ENCODE measurements at places on chromosomes 2 and 18.

DNA sequence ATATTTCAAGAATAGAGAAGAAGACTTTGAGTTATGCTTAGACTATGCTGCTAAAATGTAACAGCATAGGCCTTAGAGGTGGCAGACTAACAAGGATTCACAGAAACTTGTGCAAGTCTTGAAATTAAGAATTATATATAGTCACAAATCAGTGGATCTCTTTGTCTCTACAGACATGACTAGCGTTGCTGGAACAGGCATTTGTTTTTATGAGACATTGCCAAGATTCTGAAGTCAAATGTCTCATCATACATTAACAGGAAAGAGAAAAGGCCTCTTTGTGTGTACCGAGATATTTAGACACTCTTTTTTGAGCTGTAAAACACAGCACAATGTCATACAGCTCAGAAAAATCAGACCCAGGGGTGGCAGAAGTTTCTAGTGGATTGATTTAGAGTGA is 207.1 kb downstream of the TMX3 start:
- DNase-seq: no peak

GRCh38 chr2:7847321-7847720 is 834.5 kb upstream of the ID2 start:
- no peak for DNase-seq

- no peak for DNase-seq
Measured at GRCh38 chr18:61900504-61901281, 7.9 kb upstream of the RNF152 start.

GRCh38 chr2:167607211-167607610 is 640.2 kb downstream of the STK39 start:
- DNase-seq: no peak

- DNase-seq: no peak
Measured at GRCh38 chr2:219521066-219521880, 7.0 kb downstream of the ASIC4 start.

DNA sequence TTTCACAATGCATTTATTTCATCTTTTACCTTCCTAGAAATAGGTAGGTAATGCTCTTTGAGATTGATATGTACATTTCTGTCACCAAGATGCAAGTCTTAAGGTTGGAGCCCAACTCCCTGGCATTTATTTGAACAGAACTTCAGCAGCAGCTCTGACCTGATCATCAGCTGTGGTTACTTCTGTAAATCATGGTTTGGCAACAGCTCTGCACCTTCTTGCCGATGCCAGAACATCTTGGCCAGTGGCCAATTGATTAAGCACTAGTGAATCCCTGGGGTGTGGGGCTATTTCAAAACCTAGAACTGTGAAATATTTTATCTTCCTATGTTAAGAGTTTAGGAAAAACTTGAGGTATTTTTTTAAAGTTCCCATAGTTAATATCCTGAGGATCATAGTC is 124.8 kb upstream of the NYAP2 start:
- no peak for DNase-seq

GRCh38 chr2:235868224-235868623 is 300.0 kb downstream of the GBX2 start:
- no peak for DNase-seq

GRCh38 chr2:61793389-61793836 is 60.4 kb downstream of the FAM161A start:
- peak; percentile 67 for DNase-seq

- DNase-seq: no peak
Measured at GRCh38 chr2:40716879-40717278, 265.0 kb upstream of the SLC8A1 start.

DNA sequence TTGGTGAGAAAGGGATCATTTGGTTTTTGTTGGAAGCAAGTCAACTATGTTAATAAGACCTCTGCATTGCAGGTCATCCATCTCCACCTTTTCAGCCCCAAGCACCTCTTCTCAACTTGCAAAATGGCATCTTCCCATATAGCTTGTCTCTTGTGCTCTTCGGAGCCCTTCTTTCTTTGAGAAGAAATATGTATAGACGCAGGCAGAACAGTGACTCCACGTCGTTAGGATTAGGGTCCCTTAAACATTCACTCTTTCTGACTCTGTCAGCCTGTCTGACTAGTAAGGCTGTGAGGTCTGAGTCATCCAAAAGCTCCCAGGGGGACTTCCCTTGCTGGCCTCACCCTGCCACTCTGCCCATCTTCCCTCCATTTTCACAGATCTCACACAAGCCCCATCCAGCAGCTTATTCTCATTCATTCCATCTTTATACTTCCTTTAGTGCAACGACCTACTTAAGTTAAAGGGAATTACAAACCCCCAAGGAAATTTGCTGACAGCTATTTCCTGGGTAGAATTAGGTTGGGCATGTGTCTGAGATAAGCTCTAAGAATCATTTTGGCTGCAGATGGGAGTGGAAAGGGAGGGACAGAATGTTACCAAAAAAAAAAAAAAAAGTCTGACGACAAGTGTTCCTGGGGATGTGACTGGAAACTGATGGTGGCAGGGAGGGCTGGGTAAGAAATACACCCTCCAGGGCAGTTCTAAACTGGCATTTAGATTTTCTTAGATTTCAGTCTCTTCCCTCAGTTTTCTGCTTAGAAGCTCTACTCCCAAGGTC is 37.7 kb upstream of the MEX3C start:
- peak; percentile 17 for DNase-seq

GRCh38 chr18:6543330-6543908 is 128.7 kb upstream of the L3MBTL4 start:
- no peak for DNase-seq

DNA sequence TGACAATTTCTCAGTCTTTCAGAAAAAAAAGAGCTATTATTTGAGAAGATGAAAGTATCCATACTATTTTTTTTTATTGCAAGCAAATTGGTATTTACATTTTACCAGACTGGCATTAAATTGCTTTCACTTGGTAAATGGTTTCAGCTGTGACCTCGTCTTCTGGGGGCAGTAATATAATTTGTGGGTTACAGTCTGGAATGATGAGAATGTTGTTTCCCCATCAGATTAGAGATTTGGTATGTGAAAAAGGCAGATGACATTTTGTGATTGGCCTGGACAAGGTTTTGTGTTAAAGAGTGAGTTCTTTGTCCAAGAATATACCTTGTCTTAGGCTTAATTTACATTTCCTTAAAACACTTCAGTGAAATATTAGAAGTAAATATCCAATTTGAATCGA is 390.1 kb upstream of the ST6GAL2 start:
- DNase-seq: no peak

DNA sequence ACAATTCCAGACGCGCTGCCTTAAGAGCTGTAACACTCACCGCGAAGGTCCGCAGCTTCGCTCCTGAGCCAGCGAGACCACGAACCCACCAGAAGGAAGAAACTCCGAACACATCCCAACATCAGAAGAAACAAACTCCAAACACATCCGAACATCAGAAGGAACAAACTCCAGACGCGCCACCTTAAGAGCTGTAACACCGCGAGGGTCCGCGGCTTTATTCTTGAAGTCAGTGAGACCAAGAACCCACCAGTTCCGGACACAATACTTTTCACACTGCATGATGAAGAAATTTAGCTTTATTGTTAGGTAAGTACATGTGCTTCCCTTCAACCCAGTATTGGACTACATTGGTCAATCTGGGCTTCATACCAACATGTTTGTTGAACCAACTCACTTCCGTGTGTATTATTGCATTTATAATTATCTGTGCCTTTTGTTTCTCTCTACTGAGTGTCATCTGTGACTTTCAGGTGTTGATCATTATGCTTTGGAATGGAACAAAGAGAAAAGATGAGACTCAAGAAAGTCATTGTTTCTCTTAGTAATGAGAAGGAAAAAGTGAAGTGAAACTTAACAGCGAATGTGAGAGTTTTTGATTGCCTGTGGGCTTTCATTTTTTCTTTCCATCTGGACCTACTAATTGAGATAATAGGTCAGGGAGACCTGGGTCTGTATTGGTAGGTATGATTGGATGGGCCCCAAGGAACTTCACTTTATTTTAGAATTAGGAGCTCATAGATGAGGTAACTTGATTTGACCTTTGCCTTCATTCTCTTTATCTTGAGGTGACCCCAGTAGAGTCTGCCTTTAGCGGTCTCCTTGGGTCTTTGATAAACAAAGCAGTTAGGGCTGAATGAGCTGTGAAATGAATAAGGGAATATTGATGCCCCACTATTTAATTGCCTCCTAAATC is 76.1 kb upstream of the CAVIN2 start:
- no peak for DNase-seq

DNA sequence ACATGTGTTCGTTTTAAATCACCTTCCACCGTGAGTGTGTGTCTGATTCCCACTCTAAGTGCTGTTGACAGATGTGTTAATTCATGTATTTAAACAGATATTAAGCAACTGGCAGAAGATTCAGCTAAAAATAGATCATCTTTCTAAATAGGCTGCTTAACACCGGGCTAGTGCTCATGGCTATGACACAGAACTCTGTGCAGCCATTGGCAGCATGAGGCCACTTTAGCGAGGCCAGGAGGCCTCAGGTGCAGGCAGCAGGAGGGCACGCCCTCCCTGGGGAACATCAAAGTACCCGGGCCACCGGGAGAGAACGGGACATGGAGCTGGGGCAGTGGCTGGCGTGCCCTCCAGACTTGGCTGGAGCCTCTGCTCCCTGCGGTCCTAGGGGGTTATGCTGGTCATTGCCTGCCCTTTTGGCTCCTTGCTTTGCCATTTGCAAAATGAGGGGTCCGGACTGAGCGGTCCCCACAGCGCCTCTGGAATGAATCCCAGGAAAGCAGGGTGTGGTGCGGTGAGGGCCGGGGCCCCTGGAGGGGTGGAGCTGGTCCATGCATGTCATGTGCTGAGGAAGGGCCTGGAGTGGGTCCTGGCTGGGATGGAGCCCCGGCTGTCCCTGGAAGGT is 62.8 kb upstream of the HDAC4 start:
- peak; percentile 11 for DNase-seq

- no peak for DNase-seq
Measured at GRCh38 chr2:223598994-223599639, 3.0 kb downstream of the SCG2 start.

- DNase-seq: no peak
Measured at GRCh38 chr2:200689115-200689514, 103.3 kb downstream of the AOX1 start.

DNA sequence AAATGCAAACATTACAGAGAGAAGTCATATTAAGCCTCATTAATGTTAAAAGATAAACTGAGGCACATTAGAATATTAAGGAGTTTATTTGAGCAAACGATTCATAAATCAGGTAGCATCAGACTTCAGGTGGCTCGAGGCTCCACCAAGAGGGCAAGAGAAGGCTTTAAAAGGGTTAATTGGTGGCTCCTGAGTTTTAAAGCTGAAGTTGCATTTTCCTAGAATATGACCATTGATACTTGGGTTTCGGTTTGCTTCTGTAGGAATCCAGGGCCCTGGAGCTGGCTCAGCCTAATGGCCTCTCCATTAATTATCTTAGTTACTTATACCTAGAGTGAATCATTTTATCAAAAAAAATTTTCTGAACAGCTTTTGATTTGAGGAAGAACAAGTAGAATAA is 123.7 kb upstream of the NABP1 start:
- no peak for DNase-seq

DNA sequence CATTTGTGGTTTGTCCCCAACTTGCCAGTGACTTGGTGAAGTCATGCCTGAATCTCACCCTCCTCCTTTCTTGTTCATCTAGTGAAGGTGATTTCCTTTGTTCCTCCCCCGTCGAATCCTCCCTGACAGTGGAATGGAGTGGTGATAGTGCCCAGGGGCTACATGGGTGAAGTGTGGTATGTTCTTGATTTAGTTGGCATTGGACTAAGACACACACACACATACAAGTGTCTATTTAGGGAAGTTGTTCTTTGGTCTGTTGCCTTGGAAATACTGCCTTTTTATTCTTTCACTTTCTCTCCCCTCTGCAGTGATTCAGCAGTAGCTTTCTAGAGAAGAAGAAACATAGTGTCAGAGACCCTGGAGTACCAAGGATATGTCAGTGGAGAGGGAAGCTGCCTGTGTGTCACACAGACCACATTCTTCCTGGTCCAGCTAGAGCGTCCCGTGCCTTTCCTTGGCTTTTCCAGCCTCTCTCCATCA is 10.9 kb downstream of the INPP4A start:
- DNase-seq: no peak

- DNase-seq: no peak
Measured at GRCh38 chr2:239146741-239147181, 254.1 kb downstream of the HDAC4 start.

GRCh38 chr2:160335441-160335840 is 135.4 kb upstream of the ITGB6 start:
- DNase-seq: no peak

GRCh38 chr2:48264627-48265026 is 265.3 kb upstream of the STON1 start:
- DNase-seq: no peak

DNA sequence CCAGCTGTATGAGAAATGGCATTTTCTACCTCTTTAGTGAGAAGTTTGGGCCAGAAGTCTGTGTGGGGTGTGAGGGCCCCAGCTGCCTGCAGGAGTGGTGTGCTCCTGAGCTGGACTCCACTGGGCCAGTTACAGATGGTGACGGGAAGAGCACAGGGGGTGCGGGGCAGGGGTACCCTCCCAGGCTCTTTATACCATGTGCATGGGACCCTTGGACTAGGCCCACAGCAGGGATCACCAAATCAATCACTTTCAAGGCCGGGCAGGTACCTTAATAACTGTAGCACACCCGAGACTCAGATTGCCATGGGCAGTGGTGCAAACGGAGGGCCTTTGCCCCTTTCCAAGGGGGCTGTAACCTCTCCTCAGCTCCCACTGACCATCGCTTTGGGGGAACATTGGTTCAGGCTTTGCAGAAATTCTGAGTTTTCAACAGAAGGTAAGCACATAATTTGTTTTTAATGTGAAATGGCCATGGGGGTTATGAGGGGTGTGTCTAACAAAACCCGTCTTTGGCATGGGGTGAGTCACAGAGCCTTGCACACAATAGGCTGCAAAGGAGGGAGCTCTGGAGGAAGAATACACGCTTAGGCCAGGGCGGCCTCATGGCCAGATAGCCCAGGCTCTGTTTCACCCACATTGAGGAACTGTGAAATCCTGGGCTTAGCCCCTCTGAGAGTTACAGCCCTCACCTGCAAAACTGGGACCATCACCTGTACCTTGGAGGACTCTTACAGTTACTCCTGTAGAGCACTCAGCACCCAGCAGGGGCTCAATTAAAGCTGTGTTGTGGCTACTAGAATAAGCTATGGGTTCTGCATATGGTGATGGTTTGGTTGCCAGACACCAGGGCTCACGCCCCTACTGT is 141.0 kb upstream of the BCL2L11 start:
- DNase-seq: no peak

GRCh38 chr18:3454365-3455089 is 4.6 kb downstream of the TGIF1 start:
- no peak for DNase-seq

- DNase-seq: no peak
Measured at GRCh38 chr2:234111523-234111922, 61.0 kb downstream of the SPP2 start.

DNA sequence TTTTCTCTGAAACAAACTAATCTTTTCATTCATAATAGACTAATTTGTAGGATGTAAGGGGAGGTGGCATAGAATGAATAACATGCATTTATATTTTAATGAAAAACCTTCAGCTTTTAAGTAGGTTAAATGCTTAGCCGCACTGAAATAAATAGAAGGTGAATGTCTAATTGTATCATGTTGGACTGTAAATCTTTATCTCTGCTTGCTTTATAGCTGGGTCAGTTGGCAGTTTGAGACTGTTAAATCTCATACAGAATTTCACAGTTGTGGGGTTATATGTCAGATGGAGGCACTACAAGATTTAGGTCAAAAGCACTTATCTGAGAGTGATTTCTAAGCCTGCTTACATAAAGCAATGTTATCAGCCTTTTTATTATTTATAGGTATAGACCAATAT is 174.7 kb upstream of the SIX3 start:
- no peak for DNase-seq

Measured in activated CD8-positive, alpha-beta memory T cell treated with anti-CD3 and anti-CD28 coated beads, Interleukin-2, amount 50 U/mL, for 4 hours (primary cell).